ENCODE measurements at places on chromosomes 7 and 10.

DNA sequence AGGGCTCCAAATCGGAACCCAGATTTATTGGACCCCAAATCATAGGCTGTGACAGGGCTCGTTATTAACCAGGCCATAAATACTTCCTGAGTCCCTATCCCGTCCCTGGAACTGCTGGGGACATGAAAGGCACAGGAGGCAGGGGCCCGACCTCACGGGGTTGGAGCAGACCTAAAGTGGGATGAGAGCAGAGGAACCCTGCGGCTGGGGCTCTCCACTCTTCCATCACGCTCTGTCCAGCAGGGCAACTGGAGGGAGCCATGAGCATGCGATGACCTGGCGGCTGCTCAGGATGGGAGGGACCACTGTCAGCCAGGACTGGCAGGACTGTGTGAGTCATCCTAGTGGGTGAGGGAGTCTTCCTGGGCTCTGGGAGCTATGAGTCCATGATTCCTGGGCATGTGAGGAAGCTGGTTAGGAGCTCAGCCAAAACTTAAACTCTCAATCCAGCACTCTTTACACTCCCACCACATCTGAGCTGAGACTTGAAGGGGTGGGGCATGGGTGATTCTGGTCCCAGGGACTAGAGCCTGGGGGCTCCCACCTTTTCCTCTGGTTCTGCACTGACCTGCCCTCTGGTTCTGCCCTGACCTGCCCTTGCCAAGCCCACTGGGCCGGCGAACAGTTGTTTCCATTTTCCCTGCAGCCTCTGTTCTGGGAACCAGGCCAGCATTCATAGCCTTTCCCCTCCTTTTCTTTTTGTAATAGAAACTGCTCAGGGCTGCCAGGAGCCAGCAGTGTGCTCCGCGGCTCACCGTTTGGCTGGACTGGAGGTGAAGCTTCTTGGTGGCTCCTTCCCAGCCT is 47.1 kb downstream of the SYPL1 start:
- no peak for DNase-seq

GRCh38 chr10:44008270-44008916 is 359.7 kb upstream of the ZNF32 start:
- DNase-seq: no peak

- no peak for DNase-seq
These were observed 178.5 kb downstream of the JCAD start for GRCh38 chr10:29880856-29881255.

- DNase-seq: no peak
These were observed 59.4 kb downstream of the FANK1 start for GRCh38 chr10:125955766-125956165.

DNA sequence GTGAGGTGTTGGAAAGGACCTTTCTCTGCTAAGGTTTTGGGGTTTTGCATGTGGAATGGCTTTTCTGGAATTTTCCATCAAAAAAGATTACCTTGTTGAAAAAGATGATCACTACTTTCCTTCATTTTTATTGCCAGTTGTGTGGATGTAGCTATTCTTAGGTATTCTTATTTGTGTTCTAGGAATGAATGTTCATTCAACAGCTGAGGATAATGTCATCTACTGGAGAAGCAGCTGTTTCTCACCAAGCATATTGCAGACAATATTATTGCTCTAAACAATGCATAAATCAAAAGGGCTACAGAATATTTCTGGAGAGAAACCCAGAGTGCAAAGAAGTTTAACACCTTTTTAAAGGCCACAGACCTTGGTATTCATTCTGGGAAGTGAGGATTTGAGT is 145.6 kb upstream of the CALCR start:
- no peak for DNase-seq

DNA sequence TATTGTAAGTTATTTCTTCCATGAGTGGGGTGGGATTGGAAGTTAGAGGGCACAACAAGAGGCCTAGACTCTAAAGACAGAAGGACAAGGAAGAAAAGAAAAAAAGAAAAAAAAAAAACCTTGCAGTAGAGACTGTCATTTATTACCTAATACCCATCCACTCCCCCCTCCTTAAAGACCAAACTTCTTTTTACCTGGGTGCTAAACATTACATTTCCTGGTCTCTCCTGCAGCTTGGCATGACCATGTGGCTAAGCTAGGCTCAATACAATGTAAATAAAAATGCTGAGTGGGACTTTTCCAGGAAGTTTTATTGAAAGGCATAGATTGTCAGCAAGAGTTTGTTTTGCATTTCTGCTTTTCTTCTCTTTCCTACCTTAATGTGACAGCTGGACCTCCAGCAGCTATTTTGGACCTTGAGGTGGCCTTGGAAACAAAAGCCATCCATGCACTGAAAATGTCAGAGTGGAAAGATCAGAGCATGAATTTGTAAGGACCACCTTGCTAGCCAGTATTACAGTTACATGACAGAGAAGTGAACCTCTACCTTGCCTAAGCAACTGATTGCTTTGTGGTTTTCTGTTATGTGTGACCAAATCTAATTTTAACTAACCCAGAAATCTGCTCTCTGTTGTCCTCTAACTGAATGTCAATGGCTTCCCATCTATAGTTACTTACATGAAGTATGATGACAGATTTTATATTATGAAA is 81.3 kb upstream of the SFMBT2 start:
- DNase-seq: no peak

GRCh38 chr7:142133731-142134148 is 22.2 kb downstream of the MGAM2 start:
- no peak for DNase-seq

DNA sequence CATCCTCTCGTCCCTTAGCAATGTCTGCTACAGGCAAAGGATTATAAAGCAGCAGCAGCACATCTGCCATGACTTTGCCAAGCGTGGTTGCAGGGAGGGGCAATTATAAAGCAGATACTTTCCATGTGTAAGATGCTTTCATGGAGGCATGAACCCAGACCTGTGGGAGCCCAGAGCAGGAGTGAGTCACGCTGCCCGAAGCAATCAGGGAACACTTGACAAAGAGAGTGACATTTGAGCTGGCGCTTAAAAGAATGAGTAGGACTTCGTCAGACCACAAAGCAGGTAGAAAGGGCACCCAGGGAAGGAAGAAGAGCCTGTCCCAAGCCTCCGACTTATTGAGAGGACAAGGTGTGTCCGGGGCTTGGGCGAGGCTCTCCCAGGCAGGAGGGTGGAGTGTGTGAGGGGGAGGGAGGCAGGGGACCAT is 147.2 kb downstream of the MYOF start:
- no peak for DNase-seq

- DNase-seq: no peak
These were observed 122.1 kb upstream of the SFMBT2 start for GRCh38 chr10:7532723-7533498.

- DNase-seq: no peak
These were observed 33.2 kb downstream of the HELLS start for GRCh38 chr10:94578790-94579189.

Measured in SIG-M5 (cell line).